ENCODE measurements at places on chromosomes 7 and 10.

GRCh38 chr10:29469481-29470354 is 165.1 kb downstream of the SVIL start:
- DNase-seq, result no peak

GRCh38 chr10:78932861-78933260 is 135.9 kb upstream of the ZMIZ1 start:
- DNase-seq, result no peak

DNA sequence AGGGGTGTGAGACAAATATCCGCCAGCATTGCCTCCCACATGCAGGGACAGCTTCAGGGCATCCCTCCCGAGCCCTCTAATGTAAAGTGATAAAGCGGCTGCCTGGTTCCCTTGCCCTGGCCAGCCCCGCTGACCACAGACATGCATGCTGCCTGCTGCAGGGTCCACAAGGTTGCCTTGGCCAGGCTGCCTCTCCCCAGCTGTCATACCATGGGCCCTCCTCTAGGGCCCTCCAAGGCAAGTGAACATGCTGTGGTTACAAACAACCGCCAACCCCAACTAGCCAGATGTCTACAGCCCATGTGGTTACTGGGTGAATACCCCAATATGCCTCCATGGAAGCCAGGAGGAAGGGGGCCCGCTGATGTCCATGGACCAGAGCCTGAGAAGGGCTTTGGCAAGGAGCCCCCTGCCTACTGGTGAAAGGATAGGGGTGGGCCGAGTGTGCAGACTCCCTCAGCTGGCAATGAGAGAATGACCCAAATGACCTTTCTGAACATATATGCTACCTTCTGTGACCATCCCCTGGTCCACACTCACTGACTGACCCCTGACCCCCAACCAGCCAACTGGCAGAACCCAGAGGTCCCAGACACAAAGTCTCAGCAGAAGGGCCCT is 37.4 kb downstream of the GRID1 start:
- no peak for DNase-seq

GRCh38 chr7:45689011-45689796 is 115.0 kb downstream of the ADCY1 start:
- DNase-seq, result no peak

DNA sequence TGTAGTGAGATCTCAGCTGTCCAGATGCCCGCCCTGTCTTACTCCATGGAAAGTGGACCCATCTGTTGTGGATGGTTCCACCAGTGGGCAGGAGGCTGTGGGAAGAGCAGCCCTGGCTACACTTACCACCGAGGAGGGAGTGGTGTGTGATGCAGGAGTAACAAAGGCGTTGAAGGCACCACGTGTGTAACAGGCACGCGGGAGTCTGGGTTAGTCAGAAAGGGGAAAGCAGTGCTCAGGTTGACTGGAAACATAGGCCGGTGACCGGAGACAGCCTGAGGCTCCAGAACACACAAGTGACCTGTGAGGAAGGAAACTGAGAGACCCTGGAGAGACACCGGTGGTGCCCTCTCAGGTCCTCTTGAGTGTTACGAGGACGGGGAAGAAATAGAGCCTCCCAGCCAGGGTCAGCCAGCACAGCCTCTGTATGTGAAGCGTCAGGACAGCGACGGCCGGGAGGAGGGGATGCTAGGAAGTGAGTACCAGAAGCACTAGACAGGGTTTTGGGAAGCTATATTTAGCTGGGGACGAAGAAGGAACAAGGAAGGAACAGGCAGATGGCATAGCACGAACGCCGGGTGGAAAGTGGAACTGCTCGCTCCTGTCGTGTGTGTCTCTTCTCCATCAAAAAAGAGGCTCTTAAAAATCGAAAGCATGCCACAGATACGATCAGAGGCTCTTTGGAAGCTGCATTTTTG is 51.7 kb downstream of the DAGLB start:
- no peak for DNase-seq

GRCh38 chr7:128459394-128459878 is 3.8 kb downstream of the HILPDA start:
- peak; percentile 53 for DNase-seq

DNA sequence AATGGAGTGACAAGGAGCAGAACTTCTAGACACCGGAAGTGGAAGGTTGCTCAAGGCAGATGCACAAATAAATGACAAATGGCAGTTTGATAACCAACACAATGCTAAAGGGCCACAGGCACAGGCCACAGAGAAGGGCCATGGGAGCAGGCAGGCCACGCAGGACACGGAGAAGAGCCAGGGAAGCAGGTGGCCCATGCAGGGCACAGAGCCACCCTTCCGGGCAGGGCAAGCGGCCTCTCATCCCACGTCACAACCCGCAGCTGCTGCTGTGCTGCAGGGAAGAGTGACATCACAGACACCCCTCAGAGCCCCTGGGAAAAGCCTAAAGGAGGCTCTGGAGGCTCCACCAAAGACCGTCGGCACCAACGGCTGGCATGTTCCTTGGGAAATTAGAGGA is 328.5 kb downstream of the PTPRN2 start:
- no peak for DNase-seq

DNA sequence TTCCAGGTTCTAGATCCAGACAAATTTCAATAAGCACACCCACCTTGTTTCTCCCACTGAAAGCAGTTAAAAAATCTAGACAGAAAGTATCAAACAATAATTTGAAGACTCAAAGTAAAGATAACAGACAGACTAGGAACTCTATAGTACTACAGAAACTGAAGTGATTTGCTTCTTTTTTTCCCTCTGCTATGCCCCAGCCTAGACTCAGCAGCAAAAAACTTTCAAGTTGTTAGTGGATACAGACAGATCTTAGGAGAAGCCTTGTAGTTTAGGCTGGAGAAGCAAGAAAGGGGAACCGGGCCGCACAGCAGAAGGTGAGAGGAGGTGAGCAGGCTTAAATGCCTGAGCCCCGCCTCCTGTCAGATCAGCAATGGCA is 65.1 kb downstream of the IGF2BP3 start:
- DNase-seq, result peak; percentile 8

DNA sequence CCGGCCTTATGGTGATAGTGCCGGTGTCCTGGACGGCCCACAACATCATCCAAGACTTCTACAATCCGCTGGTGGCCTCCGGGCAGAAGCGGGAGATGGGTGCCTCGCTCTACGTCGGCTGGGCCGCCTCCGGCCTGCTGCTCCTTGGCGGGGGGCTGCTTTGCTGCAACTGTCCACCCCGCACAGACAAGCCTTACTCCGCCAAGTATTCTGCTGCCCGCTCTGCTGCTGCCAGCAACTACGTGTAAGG is 713 bp downstream of the CLDN4 start:
- DNase-seq, result no peak

- no peak for DNase-seq
These were observed 3.5 kb upstream of the AEBP1 start for GRCh38 chr7:44100458-44101302.

GRCh38 chr7:24793982-24794648 is 36.9 kb upstream of the GSDME start:
- DNase-seq, result no peak

DNA sequence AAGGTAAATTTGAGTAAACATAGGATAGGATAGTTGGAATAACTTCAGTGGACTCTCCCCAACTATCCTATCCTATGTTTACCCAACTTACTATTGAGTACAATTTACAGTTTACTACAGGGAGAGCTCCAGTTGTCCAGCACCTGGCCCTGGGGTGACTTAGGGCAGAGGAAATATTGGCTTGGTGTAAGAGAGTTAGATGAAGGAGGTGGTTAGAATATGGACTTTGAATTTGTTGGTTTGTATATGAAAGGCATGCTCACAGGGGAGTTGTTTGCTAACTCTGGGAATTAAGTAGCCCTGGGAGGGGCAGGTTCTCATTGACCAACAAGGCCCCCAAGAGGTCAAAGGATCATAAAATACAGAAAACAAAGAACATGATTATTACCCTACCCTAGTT is 497.7 kb downstream of the ARL4A start:
- no peak for DNase-seq

GRCh38 chr10:127368929-127369328 is 172.5 kb upstream of the INSYN2A start:
- DNase-seq, result no peak

- no peak for DNase-seq
These were observed 22.0 kb downstream of the PRTFDC1 start for GRCh38 chr10:24930427-24930826.

DNA sequence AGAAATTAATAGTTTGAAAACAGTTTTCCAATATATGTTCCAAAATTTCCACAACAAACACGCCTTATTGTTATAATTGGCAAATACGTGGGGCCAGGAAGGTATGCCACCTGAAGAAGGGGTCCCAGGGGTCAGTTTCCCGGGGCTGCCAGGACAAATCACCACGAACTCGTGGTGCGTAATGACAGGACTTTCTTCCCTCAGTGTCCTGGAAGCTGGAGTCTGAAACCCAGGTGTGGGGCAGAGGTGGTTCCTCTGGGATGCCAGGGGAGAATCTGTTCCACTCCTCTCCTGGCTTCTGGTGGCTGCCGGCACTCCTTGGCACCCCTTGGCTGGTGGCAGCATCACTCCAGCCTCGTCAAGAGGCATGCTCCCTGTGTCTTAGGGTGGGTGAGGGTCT is 56.7 kb downstream of the CHST15 start:
- no peak for DNase-seq

GRCh38 chr7:44580945-44581878 is 819 bp downstream of the TMED4 start:
- DNase-seq, result peak; percentile 43

GRCh38 chr7:1458683-1459511 is at the start of gene MICALL2:
Gene MICALL2, minus strand, starts transcription at chr7:1459470. Its CDS starts 144 bp downstream, at chr7:1459326.
- DNase-seq, result peak; percentile 30

DNA sequence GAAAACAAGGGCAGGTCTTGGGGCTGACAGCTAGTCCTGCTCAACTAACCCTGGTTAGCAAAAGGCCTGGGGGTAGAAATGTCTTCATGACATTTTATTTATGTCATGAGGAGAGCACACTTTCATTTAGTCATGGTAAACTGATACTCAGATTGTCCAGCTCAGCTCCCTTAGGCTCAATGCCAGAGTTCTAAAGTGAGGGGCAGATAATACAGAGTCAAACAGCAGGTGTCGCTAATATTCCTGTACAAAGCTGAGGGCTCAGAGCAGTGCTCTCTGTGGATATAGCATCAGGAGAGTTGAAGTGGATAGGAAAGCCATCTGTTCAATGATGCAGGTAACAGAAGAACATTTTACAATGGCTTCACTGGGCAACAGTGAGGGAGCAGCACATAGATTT is 26.8 kb upstream of the CALCR start:
- DNase-seq, result no peak

- DNase-seq, result no peak
These were observed 52.7 kb downstream of the CNNM2 start for GRCh38 chr10:102970562-102971340.

GRCh38 chr7:28958980-28959347 is 834 bp upstream of the TRIL start:
- no peak for DNase-seq

DNA sequence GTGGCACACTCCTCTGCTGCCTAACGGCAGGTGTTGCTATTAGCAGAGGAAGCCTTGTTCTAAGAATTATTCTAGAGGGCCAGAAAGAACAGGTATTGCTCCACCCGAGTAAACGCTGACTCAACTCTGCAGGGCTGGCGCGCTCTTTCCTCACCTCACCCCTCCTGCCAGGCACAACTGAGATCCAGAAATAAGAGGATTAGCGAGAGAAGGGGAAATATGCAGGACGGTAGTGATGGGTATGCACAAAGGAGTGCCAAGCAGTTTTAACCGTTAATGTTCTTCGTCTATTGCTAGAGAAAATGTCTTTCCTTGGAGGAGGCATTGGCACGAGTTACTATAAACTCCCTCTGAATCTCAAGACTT is 369 bp upstream of the SCIN start:
- DNase-seq, result no peak

GRCh38 chr10:7410862-7411670 is at the start of gene SFMBT2:
Gene SFMBT2, minus strand, starts transcription at chr10:7411034. Its CDS starts 29,136 bp downstream, at chr10:7381898.
- peak; percentile 64 for DNase-seq

DNA sequence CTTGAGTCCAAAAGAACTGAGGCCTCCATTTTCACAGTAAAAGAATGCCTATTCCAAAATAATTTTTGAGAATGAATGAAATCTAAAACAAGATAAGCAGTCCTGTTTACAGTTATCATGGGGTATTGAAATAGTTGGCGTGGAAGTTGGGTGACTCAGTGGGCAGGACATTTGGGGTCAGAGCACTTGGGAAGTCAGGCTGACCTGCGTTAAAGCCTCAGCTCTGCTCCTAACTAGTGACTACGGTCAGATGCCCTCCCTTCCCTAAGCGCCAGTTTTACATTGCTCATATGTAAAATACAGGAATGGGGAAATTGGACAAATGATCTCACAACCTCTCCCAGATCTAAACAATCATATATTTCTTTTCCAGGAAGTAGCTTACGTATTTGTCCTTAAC is 2.3 kb upstream of the PAPSS2 start:
- no peak for DNase-seq

DNA sequence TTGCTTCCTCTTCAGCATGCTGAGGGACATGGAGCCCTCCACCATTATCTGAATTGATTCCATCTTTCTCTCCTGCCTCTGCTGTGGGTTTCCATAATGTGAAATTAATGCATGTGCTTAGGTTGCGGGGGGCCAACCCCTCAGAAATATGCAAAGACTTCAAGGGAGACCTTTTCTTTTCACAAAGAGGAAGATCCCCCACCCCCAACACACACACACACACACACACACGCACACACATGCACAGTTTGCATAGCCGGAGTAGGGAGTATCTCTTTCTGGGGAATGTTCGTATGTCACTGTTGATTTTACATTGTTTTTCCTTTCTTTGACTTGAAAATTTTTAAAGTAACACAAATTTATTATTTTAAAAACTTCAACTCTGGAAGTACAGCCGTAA is 193.5 kb downstream of the MGMT start:
- DNase-seq, result no peak

- no peak for DNase-seq
These were observed 907.8 kb downstream of the GATA3 start for GRCh38 chr10:8962249-8962648.

GRCh38 chr10:63547628-63548360 is 26.6 kb downstream of the REEP3 start:
- DNase-seq, result no peak

DNA sequence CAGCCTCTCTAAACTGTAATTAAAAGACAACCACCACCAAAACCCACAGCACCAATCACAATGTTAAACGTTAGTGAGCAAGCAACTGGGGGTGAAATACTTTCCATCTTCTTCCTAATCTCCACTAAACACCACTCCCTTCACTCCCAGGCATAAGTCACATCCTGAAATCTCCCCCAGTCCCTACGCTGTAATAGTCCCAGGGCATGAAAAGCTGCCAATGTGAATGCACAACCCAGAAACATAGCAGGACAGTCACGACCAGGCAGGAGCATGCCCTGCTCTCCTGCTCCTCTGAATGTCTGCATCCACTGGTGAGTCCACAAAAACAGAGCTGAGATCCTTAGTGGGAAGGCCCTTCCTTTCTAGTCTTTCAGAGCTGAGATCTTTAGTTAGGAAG is 288.9 kb downstream of the PARD3 start:
- no peak for DNase-seq
